ENCODE measurements at places on chromosomes 16 and 17. TPM values are rescaled to one million over a fixed set of nuclear protein-coding genes. Genes with fewer than 3 reads are reported as not detected.
A peak's percentile ranks its signal among the peaks of the same experiment; 100 is the strongest.

Gene SLC16A6
- 0.48 TPM for total RNA-seq

Gene NFATC3
- 13.4 TPM for total RNA-seq

Gene NPIPB8
- 0.14 TPM for total RNA-seq

Gene MPHOSPH6
- total RNA-seq: 115 TPM

Gene OMG
- not detected for total RNA-seq

Gene C16orf54
- not detected for total RNA-seq

Gene GRB7
- total RNA-seq: 0.40 TPM

DNA sequence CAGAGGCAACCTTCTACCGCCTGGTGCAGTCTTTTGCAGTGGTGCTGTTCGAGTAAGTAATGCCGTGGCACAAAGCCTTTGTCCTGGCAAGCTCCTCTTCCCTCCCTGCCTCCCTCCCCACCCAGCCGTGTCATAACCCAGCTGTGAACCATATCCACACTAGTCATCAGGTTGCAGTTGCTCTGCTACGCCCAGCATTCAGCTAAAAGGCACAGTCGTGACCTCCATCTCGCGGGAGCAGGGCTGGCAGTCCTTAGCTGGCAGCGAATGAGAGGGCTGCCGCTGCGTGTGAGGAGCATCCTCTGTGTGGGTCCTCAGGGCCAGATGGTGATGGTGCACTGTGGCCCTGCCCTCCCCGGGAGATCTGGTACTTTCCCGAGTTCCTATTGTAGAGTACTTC lies 39.3 kb downstream of the CIBAR2 start:
- DNase-seq: no peak

- DNase-seq: no peak
Observed at GRCh38 chr17:411421-412120, 59.0 kb upstream of the RPH3AL start.

DNA sequence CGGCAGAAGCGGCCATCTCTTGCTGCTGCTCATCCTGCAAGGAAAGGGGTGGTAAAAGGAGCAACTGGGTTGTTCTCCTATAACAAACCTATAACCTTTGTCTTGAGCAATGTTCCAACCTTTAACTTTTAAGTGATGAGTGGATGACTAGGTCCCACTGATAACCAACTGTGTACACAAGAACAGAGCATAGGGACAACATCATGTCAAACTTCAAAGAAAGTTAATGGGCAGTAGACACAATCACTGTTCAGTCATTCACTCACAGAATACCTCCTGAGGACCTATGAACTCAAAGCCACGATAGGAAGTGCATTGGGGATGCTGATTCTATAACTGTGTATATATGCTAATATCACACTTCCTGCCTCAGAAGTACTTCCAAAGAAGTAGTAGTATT lies 21.6 kb downstream of the CFAP97D1 start:
- DNase-seq: no peak

DNA sequence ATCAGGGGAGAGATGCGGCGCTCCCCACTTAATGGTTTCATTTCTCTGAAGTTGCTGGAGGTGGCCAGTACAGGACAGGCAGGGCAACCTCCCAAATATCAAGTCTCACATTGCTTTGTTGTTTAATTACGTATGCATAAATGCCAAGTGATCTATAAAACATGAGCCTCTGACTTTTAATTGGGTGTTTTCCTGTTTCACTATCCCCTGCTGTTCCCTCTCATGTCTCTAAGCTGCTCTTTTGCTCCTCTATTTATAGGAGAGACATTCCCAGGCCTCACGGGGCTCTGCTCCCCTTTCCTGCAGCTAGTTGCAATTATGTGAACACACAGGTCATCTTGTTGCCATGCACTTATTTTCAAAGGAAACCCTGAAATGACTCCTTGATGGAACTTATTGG lies 1173.5 kb upstream of the GOT2 start:
- DNase-seq: no peak

DNA sequence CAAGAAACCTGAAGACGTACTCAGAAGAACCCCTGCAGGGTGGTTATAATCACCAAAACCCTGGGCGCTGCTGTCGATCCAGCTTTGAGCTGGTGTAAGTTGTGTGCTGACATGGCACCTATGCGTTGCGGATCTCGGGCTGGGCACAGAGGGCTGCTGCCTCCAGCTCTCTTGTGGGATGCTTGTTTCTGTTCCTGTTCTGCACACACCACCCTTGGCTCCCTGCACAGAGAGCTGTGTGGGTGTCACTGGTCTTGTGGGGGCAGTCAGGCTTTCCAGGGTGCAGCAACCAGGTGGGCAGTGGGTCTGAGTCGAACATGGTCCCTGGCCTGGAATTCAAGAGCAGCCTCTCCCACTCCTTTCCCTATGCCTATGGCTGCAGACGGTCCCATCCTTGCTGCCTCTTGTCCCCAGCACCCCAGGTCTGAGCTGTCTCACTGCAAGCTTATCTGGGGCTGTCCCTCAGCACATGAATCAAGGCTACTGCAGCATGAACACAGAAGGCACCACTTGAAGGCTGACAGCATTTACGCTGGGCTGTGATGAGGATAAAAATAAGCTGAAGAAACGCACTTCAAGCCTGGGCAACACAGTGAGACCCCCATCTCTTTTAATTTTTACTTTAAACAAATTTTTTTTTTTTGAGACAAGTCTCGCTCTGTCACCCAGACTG lies 20.1 kb downstream of the ZNF276 start:
- no peak for DNase-seq

- DNase-seq: peak; percentile 99
Observed at GRCh38 chr17:6506679-6507231, 49.6 kb downstream of the PITPNM3 start.

GRCh38 chr16:20271893-20272292 lies 55.4 kb downstream of the GP2 start:
- DNase-seq: no peak

DNA sequence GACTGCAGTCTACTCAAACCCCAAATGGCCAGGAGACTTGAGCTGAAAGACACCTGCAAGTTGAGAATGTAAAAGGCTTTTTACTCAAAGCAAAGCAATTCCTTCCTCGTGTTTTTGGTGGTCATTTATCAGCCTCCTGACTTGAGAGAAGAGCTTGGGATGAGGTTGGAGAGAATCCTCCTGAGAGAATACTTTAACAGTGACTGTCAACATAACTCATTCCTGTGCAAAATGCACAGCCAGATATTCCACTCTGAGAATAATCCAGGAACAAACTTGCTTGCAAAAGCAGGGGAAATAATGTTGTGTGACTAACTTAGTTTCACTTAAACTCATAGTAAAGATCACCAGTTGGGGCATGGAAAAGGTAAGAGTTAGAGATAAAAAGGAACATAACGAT lies 53.4 kb downstream of the SNTB2 start:
- DNase-seq: no peak

DNA sequence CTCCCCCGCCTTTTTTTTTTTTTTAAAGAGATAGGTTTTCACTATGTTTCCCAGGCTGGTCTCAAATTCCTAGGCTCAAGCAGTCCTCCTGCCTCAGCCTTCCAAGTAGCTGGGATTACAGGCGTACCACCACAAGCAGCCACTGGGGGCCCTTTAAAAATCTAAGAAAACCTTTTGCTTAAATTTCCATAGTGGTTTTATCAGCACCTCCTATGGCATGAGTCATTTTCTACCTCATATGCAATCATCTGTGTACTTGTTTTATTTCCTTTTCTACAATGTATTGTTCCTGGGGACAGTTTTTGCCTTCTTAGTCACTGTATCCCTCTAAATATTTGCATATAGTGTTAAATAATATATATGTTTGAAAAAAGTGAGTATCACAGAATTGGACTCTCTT lies 29.2 kb downstream of the GNA13 start:
- DNase-seq: peak; percentile 82

DNA sequence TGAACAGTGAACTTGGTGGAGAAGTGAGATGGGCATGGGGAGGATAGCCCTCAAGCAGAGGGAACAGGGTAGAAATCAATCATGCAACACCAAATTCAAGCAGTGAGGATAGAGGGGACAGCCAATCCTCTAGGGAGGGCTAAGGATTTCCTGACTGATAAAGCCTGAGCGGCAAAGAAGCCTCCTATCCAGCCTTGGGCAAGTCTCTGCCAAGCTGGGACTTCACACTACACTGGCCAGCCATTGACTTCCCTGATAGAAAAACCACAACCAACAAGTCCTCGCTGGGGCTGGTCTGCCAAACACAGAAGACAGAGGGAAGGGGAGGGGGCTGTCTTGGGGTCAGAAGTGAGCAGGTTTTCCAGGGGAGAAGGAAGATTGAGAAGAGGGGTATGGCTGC lies 2.5 kb upstream of the FBXL19 start:
- no peak for DNase-seq

- no peak for DNase-seq
Observed at GRCh38 chr17:72445055-72445991, 324.5 kb downstream of the SOX9 start.

DNA sequence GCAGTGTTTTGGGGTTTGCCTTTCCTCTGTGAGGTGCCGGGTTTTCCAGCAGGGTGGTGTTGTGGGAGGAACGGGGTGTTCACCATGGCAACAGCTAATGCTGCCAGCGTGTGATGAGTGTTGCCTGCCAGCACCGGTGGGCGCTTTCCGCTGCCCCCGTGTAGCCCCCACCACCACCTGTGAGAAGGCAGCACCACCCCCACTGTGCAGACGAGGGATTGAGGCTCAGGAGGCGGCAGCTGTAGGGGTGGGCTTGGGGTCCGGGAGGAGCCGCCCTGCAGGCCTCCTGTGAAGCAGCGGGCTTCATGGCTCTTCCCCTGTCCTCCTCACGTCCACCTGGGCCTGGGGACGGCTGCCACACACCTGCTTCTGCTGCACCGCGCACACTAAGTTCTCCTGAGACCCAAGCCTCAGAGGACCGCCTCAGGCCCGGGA lies 5.2 kb downstream of the RAB40C start:
- DNase-seq: no peak
